ENCODE measurements at places on chromosomes 7 and 10.
A peak's percentile ranks its signal among the peaks of the same experiment; 100 is the strongest.

GRCh38 chr7:159136442-159136841 is 8.2 kb downstream of the VIPR2 start:
- DNase-seq = no peak

- DNase-seq = no peak
Measured at GRCh38 chr10:111600772-111601171, 523.9 kb downstream of the ADRA2A start.

DNA sequence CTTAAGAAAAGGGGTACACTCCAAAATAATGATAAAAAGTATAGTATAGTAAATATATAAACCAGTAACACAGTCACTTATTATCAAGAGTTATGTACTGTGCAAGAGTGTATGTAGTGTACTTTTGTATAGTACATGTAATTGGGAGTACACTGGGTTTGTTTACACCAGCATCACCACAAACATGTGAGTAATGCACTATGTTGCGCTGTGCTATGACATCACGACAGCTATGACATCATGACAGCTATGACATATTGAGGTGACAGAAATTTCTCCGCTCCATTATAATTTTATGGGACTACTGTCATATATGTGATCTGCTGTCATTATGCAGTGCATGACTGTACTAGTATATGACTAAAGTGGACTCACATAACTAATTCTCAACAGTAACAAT is 84.6 kb downstream of the KMT2C start:
- DNase-seq = no peak

GRCh38 chr7:30984359-30985107 is 20.8 kb downstream of the GHRHR start:
- DNase-seq = no peak

DNA sequence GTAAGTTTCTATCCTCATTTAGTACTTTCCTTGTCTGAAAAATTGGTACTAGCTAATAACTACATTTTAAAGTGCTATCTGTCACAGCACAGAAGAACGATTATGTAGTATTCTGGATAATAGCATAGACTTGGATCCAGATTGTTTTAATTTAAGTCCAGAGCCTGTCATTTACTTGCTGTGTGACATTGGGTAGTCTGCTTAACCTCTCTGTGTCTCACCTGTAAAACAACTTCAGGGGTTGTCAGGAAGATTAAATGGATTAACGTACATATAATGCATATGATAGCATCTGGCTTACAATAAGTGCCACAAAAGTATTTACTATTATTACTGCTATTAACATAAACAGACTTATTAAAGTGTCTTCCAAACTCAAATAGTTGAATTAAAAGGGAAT is 1221.4 kb downstream of the GATA3 start:
- no peak for DNase-seq

DNA sequence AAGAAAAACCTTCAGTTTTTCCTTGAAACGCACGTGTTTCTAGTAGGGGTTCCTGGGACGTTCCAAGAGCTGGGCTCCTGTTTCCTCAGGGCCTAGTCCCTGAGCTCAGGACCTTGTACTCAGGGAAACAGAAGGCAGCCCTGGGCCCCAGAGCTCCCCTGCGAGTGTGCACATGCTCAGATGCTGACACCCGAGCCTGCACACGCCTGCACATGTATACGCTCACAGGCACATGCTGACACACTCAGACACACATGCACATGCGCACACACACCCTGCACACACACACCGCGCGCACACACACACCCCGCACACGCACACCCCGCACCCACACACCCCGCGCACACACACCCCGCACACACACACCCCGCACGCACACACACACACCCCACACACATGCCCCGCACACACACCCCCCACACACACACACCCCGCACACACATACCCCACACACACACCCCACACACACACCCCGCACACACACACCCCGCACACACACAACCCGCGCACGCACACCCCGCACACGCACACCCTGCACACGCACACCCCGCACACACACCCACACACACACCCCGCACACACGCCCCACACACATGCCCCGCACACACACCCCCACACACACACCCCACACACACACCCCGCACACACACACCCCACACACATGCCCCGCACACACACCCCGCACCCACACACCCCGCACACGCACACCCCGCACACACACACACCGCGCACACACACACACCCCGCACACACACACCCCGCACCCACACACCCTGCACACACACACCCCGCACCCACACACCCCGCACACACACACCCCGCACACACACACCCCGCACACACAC is 52.2 kb downstream of the CALML3 start:
- no peak for DNase-seq

- peak; percentile 35 for DNase-seq
Measured at GRCh38 chr7:77351539-77352004, 64.6 kb downstream of the GSAP start.

- no peak for DNase-seq
Measured at GRCh38 chr10:21022821-21023220, 125.7 kb upstream of the NEBL start.

DNA sequence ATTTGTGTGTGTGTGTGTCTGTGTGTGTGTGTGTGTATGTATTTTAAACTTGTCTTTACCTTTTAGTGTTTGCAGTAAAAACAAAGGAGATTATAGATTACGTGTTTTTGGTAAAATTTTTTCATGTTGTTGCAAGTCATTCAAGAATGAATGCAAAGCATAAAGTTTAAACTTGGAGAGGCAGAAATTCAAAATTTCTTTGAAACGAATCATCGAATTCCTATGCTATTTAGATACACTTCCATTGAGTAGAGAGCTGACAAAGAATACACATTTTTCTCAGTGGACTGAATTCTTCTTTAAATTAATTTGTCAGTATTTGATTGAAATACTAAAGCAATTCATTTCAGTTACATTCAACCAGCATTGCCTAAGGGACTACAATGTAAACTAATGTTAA is 66.0 kb upstream of the HDAC9 start:
- no peak for DNase-seq

GRCh38 chr10:96260014-96260413 is 11.4 kb downstream of the BLNK start:
- no peak for DNase-seq

- no peak for DNase-seq
Measured at GRCh38 chr10:91519899-91520514, 109.9 kb downstream of the HECTD2 start.

DNA sequence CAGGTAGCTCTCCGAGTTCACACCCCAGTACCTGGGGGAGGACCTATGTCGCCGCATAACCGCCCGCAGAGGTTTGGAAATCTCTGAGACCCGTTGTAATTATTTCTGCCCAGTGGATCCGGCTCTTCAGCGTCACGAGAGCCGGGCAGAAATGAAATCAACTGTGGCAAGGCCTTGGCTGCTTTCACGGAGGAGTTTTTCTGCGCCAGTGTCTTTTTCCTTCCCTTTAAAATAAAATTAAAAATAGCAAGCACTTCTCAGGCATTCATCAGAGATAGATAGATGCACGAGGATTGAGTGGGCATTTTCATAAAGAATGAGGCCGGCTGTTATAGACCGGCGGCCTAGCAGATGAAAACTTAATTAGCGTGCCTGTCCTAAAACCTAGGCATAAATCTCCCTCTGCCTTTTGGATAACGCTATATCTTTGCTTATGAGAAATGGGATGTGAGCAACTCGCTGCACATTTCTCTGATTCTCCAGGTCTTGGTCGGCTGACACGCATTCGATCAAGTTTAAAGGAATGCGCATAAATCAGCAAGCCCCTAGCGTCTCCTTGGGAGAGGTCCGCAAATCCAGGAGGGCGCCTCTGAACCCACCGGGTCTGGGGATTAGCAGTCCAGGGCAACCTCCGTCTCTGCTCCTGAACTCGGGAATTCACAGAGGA is 6.4 kb downstream of the HOXA13 start:
- no peak for DNase-seq
